ENCODE measurements at places on chromosomes 5 and 9. TPM values are rescaled to one million over a fixed set of nuclear protein-coding genes. Genes with fewer than 3 reads are reported as not detected.

The NRARP gene
- 6.5 TPM for polyA plus RNA-seq

The TMEM252 gene
- 0.24 TPM for polyA plus RNA-seq

The CTXN3 gene
- polyA plus RNA-seq = 0.06 TPM

The FOXD4L5 gene
- polyA plus RNA-seq = not detected

The ENHO gene
- 1.8 TPM for polyA plus RNA-seq

The GM2A gene
- 28.6 TPM for polyA plus RNA-seq

The LCN9 gene
- polyA plus RNA-seq = not detected

The PRDM9 gene
- not detected for polyA plus RNA-seq

The PLAC8L1 gene
- 0.27 TPM for polyA plus RNA-seq

The LHX3 gene
- not detected for polyA plus RNA-seq

The PCDHGB2 gene
- polyA plus RNA-seq = 2.2 TPM

The PCA3 gene
- 6.1 TPM for polyA plus RNA-seq

The PKD2L2 gene
- 0.11 TPM for polyA plus RNA-seq

The MARCOL gene
- polyA plus RNA-seq = not detected

The ANKRD33B gene
- 4.7 TPM for polyA plus RNA-seq

The TAF1L gene
- 0.01 TPM for polyA plus RNA-seq

The GNAQ gene
- polyA plus RNA-seq = 42.2 TPM

The CTSV gene
- polyA plus RNA-seq = 0.13 TPM

The SHISAL2B gene
- not detected for polyA plus RNA-seq

The FTMT gene
- polyA plus RNA-seq = not detected

The MRPS2 gene
- 56.7 TPM for polyA plus RNA-seq

The CKMT2 gene
- 8.4 TPM for polyA plus RNA-seq

The ZBTB34 gene
- polyA plus RNA-seq = 4.3 TPM

The SPINK7 gene
- not detected for polyA plus RNA-seq

The WDR31 gene
- polyA plus RNA-seq = 2.6 TPM

The THBS4 gene
- polyA plus RNA-seq = 2.8 TPM

The CORO2A gene
- polyA plus RNA-seq = 3.4 TPM

The EPB41L4B gene
- polyA plus RNA-seq = 1.2 TPM

The QRFP gene
- 0.15 TPM for polyA plus RNA-seq
